ENCODE measurements at places on chromosomes 6 and 20. TPM values are rescaled to one million over a fixed set of nuclear protein-coding genes. Genes with fewer than 3 reads are reported as not detected.

The ZNF217 gene
- 34.2 TPM for total RNA-seq

The LTB gene
- not detected for total RNA-seq

The ME1 gene
- 15.8 TPM for total RNA-seq

The TFAP2A gene
- total RNA-seq = not detected

The EFCAB8 gene
- 1.0 TPM for total RNA-seq

The PSORS1C2 gene
- not detected for total RNA-seq

The GJA10 gene
- total RNA-seq = not detected

The POM121L2 gene
- total RNA-seq = not detected

The ULBP2 gene
- total RNA-seq = 1.8 TPM

The CST1 gene
- total RNA-seq = not detected

The HLA-DPB1 gene
- 194 TPM for total RNA-seq

The SKIC2 gene
- 62.2 TPM for total RNA-seq

The TPD52L1 gene
- total RNA-seq = 16.1 TPM

The ATAT1 gene
- 8.6 TPM for total RNA-seq

The SFT2D1 gene
- 56.5 TPM for total RNA-seq

The COL11A2 gene
- total RNA-seq = 0.30 TPM

The FAM209B gene
- not detected for total RNA-seq

The MYL9 gene
- 153 TPM for total RNA-seq
